ENCODE measurements at places on chromosomes 5 and 9.

DNA sequence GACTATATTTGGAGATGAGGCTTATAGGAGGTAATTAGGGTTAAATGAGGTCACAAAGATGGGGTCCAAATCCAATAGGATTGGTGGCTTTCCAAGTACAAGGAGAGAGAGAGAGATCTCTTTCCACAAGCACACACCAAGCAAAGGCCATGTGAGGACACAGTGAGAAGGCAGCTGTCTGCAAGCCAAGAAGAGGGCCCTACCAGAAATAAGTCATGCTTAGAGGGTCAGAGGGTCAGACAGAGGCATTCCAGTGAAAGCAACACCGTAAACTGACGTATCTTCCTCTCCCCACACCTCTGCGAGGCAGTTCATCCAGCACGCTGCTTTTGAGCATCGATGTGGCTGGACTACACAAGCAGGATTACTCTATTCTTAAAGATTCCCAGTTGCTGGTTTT is 87.9 kb downstream of the SLC1A3 start:
- no peak overlapping the region for H3K4me3 ChIP-seq
- H3K36me3 ChIP-seq: no peaks in the 10 kb centered on the region
- peaks cover 10% of the 10 kb centered on the region for H3K4me1 ChIP-seq
- no peak for DNase-seq
- H3K27me3 ChIP-seq: no peaks in the 10 kb centered on the region

GRCh38 chr5:37966291-37966690 is 126.5 kb upstream of the GDNF start:
- H3K4me1 ChIP-seq: no peaks in the 10 kb centered on the region
- no peaks in the 10 kb centered on the region for H3K36me3 ChIP-seq
- no peaks in the 10 kb centered on the region for H3K27me3 ChIP-seq
- no peak overlapping the region for H3K27ac ChIP-seq
- no peak overlapping the region for H3K4me3 ChIP-seq
- no peak for DNase-seq

DNA sequence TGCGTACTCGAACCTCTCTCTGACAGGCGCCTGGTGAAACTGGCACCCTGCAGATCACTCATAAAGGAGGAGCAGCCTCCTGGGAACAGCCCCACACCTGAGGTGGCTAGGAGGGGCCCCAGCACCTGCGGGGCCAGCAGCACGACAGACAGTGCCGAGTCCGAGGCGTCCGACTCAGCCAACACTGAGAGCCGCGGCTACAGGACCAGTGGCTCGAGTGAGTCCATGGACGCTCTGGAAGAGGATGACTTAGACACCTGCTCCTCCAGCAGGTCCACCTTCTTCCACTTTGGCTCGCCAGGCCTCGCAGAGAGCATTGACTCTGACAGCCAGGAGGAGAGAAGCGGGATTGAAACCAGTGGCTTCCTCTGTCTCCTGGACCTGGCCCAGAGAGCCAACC is 13.5 kb upstream of the TRMT10B start:
- H3K4me3 ChIP-seq: no peak overlapping the region
- H3K27me3 ChIP-seq: no peaks in the 10 kb centered on the region
- H3K36me3 ChIP-seq: no peaks in the 10 kb centered on the region
- no peaks in the 10 kb centered on the region for H3K4me1 ChIP-seq

DNA sequence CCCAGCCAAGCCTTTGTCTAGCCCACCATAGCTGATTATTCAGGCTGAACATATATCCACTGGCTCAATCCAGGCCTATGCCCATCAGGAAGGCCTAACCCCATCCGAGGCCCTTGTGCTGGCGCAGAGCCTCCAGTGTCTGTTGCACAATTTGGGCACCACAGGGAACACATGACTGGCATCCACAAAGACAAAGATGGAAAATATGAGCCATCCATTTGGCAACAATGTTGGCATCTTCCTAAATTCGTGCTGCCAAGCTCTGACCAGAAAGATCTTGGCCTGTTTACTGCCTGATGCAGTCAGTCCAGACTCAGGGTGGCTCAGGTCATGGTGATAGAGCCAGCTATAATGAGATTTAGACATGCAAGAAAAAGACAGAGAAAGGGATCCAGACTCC is 233.8 kb downstream of the PIK3R1 start:
- no peak overlapping the region for H3K4me3 ChIP-seq
- H3K36me3 ChIP-seq: no peaks in the 10 kb centered on the region
- H3K27ac ChIP-seq: no peak overlapping the region
- DNase-seq: no peak

- no peaks in the 10 kb centered on the region for H3K4me1 ChIP-seq
- no peaks in the 10 kb centered on the region for H3K36me3 ChIP-seq
- no peak overlapping the region for H3K27ac ChIP-seq
- no peak overlapping the region for H3K4me3 ChIP-seq
- DNase-seq: no peak
- no peaks in the 10 kb centered on the region for H3K27me3 ChIP-seq
Observed at GRCh38 chr5:169997798-169998197, 17.5 kb upstream of the INSYN2B start.

- H3K4me1 ChIP-seq: peaks cover 15% of the 10 kb centered on the region
- H3K36me3 ChIP-seq: no peaks in the 10 kb centered on the region
- no peak for DNase-seq
- H3K27me3 ChIP-seq: no peaks in the 10 kb centered on the region
- H3K4me3 ChIP-seq: no peak overlapping the region
Observed at GRCh38 chr9:129285382-129285781, 107.3 kb upstream of the IER5L start.

- no peak overlapping the region for H3K4me3 ChIP-seq
- no peaks in the 10 kb centered on the region for H3K36me3 ChIP-seq
- H3K4me1 ChIP-seq: no peaks in the 10 kb centered on the region
- DNase-seq: no peak
Observed at GRCh38 chr5:5589857-5590256, 167.4 kb downstream of the ICE1 start.

GRCh38 chr9:21434202-21435014 is 5.8 kb upstream of the IFNA1 start:
- H3K27ac ChIP-seq: no peak overlapping the region
- no peaks in the 10 kb centered on the region for H3K27me3 ChIP-seq
- no peak overlapping the region for H3K4me3 ChIP-seq

DNA sequence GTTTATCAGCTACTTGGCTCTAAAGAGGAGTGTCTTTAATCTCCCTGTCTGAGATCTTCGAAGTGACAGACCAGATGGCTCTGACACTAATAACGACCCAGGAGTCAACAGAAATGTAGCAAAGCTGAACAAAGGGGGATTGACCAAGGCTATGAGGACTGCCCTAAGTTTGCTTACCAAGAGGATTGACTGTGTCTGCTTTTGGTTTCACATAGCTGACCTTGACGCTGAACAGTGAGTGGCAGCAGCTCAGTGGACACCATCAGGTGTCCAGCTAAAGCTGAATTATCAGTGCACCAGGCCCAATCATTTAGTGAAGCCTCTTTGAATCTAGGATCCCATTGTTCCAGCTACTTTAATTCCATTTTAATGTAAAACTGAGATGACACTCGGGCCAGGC is 262.6 kb downstream of the COX7C start:
- no peaks in the 10 kb centered on the region for H3K27me3 ChIP-seq
- no peaks in the 10 kb centered on the region for H3K36me3 ChIP-seq
- H3K4me3 ChIP-seq: no peak overlapping the region
- peaks cover 4% of the 10 kb centered on the region for H3K4me1 ChIP-seq
- no peak overlapping the region for H3K27ac ChIP-seq

DNA sequence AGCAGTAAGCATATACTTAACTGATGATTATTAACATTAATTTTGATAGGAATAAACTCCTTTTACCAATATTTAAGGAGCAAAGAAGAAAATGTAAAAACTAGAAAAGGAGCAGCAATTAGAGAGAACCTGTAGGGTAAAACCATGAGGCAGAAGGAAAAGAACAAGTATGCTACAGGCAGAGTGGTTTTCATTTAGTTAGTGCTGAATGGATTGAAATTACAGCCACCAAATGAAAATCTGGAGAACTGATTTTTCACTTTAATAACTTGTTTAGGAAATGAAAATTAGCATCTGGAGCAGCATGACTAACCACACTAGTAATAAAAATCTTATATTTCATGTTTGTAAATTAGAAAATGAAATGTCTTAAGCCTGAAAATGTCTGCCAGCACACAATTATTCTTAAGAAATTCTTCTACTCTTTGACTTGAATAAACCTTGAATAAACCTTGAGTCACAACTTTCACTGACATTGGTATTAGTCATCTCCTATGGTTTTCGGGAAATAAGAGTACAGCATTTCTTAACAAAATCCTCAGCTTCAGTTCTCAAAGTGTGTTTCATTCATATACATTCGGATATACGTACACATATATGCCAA is 1504.9 kb upstream of the C9orf72 start:
- DNase-seq: no peak
- H3K27me3 ChIP-seq: no peaks in the 10 kb centered on the region
- no peaks in the 10 kb centered on the region for H3K4me1 ChIP-seq
- H3K4me3 ChIP-seq: no peak overlapping the region
- no peaks in the 10 kb centered on the region for H3K36me3 ChIP-seq
- no peak overlapping the region for H3K27ac ChIP-seq

GRCh38 chr5:82165740-82166530 is 112.2 kb downstream of the RPS23 start:
- no peak overlapping the region for H3K27ac ChIP-seq
- DNase-seq: peak; percentile 79
- H3K27me3 ChIP-seq: no peaks in the 10 kb centered on the region
- H3K36me3 ChIP-seq: no peaks in the 10 kb centered on the region
- peaks cover 6% of the 10 kb centered on the region for H3K4me1 ChIP-seq

GRCh38 chr9:82969291-82969690 is 93.7 kb downstream of the RASEF start:
- H3K27ac ChIP-seq: no peak overlapping the region
- H3K36me3 ChIP-seq: no peaks in the 10 kb centered on the region
- no peak for DNase-seq
- H3K27me3 ChIP-seq: no peaks in the 10 kb centered on the region
- H3K4me1 ChIP-seq: no peaks in the 10 kb centered on the region

DNA sequence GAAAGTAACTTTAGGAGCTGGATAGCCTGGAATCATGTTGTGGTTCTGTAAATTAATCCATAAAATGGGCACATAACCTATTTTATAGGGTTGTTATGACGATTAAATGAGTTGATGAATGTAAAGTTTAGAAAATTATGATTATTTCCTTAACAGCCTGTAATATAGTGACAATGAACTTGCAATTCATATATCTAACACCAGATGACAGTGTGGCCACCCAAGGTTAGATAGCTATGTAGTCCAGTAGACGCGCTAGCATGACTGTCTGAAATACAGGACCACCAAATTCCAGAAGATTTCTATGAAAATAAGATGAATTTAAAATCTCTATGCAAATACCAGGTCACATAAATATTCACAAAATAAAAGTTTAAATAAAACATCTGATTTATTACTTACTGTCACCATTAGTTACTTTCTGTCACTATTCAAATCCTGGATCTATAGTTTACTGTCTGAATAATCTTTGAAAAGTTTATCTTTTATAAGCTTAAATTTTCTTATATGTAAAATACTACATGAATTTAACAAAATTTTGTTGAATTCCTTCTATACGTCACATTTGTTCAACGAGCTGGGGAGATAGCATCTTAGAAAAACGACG is 26.1 kb upstream of the MACIR start:
- peaks cover 6% of the 10 kb centered on the region for H3K4me1 ChIP-seq
- no peaks in the 10 kb centered on the region for H3K27me3 ChIP-seq
- no peak overlapping the region for H3K27ac ChIP-seq
- no peak overlapping the region for H3K4me3 ChIP-seq
- DNase-seq: peak; percentile 58

GRCh38 chr5:86625148-86625547 is 7.4 kb downstream of the COX7C start:
- no peaks in the 10 kb centered on the region for H3K4me1 ChIP-seq
- no peaks in the 10 kb centered on the region for H3K27me3 ChIP-seq
- DNase-seq: no peak
- H3K27ac ChIP-seq: no peak overlapping the region

GRCh38 chr9:91567642-91568274 is 144.1 kb upstream of the NFIL3 start:
- no peak overlapping the region for H3K4me3 ChIP-seq
- no peaks in the 10 kb centered on the region for H3K4me1 ChIP-seq
- H3K36me3 ChIP-seq: no peaks in the 10 kb centered on the region
- H3K27me3 ChIP-seq: no peaks in the 10 kb centered on the region
- DNase-seq: no peak

- DNase-seq: no peak
- H3K36me3 ChIP-seq: no peaks in the 10 kb centered on the region
- no peak overlapping the region for H3K27ac ChIP-seq
- no peaks in the 10 kb centered on the region for H3K4me1 ChIP-seq
Observed at GRCh38 chr9:9905736-9906135, 707.1 kb downstream of the PTPRD start.

GRCh38 chr5:124726631-124727362 is 19.6 kb downstream of the ZNF608 start:
- no peaks in the 10 kb centered on the region for H3K4me1 ChIP-seq
- no peak overlapping the region for H3K27ac ChIP-seq
- no peak for DNase-seq
- no peaks in the 10 kb centered on the region for H3K27me3 ChIP-seq
- no peaks in the 10 kb centered on the region for H3K36me3 ChIP-seq

DNA sequence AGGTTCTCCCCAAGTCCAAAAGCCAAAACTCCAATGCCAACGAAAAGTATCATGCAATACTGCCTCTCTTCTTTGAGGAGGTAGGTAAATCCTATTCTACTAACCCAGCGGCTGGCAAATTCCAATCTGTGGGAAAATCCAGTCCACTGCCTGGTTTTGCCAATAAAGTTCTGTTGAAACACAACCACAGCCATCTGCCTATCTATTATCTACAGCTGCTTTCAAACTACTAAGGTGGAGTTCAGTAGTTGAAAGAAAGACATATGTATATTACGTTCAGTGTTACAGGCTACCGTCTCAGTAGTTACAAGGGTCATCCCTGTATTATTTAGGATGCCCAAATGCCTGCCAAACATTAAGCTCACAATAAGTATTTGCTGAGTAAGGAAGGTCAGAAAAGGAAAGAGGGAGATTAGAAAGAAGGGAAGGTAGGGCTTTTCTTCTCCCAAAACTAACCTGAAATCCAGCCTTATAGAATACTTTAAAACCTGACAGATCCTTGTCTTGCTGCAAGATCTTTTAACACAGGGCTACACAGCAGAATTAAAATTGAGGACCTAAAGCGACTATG is 16.2 kb downstream of the ARL15 start:
- H3K4me1 ChIP-seq: no peaks in the 10 kb centered on the region
- no peak overlapping the region for H3K4me3 ChIP-seq
- no peak overlapping the region for H3K27ac ChIP-seq
- H3K36me3 ChIP-seq: no peaks in the 10 kb centered on the region
- H3K27me3 ChIP-seq: no peaks in the 10 kb centered on the region
- no peak for DNase-seq

- DNase-seq: no peak
- H3K4me3 ChIP-seq: no peak overlapping the region
- H3K36me3 ChIP-seq: no peaks in the 10 kb centered on the region
- H3K27me3 ChIP-seq: no peaks in the 10 kb centered on the region
Observed at GRCh38 chr5:146589028-146589345, 73.0 kb upstream of the GPR151 start.
